ENCODE measurements at places on chromosomes 13 and 19. TPM values are rescaled to one million over a fixed set of nuclear protein-coding genes. Genes with fewer than 3 reads are reported as not detected.

The KCNN4 gene
- 8.8 TPM for total RNA-seq

The APBA3 gene
- 39.7 TPM for total RNA-seq

The ZNF560 gene
- 0.55 TPM for total RNA-seq

The ZNF536 gene
- 0.21 TPM for total RNA-seq

The PSPC1 gene
- 57.2 TPM for total RNA-seq

DNA sequence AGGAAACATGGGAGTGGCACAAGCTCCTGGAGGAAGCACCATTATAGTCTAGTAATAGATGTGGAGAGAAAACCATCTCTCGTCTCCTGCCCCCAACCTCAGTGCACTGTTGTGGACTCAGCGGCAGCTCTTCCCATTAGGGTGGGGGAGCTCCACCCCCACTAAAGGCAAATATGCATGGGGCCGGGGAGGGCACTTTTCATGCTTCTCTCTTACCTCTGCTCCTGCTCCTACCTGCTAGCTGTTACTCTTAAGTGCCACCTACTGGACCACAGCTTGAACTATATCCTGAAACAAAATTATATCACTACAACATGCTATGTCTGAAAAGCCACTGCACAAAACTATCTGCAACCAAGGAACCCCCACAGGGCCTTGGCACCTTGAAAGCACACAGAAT is 112.6 kb upstream of the DACH1 start:
- DNase-seq = no peak

DNA sequence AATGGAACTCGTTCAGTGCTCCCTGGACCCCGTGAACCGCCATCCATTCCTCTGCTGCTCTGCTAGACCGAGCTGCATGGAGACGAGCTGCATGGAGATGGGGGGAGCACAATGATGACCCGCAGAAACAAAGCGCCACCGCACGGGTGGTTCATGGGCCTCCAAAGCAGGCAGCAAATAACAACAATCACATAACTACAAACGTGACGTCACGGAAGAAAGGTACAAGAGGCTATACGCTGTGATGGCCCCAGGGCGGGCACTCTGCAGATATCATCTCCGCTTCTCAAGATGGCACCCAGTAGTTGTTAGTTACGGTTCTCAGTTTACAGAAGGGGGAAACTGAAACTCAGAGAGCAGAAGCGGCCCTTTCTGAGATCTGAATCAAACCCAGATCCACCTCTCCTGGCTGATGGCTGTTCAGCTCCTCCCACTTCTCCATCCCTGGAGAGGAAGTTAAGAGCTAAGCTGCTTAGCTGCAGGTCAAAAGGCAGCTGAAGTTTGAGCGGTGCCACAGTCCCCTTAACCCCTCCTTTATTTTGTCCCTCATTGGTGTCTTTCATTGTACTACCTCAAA is 1.7 kb downstream of the ATP13A1 start:
- no peak for DNase-seq

GRCh38 chr13:79427265-79427664 is 21.2 kb upstream of the RBM26 start:
- DNase-seq = peak; percentile 44

GRCh38 chr13:45564133-45564776 is 51.3 kb downstream of the ERICH6B start:
- DNase-seq = peak; percentile 63

Measured in kidney epithelial cell (primary cell).